ENCODE measurements at places on chromosomes 5 and 9. TPM values are rescaled to one million over a fixed set of nuclear protein-coding genes. Genes with fewer than 3 reads are reported as not detected.

The ZNF366 gene
- total RNA-seq = 1.1 TPM

The GNA14 gene
- 0.13 TPM for total RNA-seq

The AK8 gene
- 2.1 TPM for total RNA-seq

DNA sequence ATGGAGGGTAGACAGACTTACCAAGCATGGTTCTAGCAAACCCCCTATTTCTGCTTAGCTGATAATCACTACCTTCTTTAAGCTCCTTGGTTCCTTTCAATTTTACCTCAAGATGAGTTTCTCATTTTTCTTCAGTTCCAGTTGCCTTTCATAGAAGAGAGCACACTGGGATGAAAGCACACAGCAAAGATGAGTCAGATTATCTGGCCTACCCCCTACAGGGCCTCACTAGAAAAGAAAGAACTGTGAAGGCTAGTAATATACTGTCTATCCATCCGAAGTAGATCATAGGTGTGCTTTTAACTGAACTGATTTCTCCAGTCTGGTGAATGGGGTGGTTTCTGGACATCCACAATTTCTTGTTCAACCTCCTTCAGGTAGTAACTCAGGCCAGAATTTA is 122.5 kb downstream of the TRPM3 start:
- DNase-seq = no peak

DNA sequence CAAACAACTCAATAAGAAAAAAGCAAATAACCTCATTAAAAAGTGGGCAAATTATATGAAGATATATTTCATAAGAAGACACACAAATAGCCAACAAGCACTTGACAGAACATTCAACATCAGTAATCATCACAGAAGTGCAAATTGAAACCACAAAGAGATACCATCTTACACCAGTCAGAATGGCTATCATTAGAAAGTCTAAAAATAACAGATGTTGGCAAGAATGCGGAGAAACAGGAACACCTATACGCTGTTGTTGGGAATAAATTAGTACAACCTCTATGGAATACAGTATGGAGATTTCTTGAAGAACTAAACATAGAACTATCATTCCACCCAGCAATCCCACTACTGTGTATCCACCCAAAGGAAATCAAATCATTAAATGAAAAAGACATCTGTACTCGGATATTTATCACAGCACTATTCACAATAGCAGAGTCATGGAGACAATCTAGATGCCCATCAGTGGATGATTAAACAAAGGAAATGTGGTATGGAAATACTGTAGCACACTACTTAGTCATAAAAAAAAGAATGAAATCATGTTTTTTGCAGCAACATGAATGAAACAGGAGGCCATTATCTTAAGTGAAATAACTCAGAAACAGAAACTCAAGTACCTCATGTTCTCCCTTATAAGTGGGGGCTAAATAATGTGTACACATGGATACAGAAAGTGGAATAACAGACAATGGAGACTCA is 106.8 kb upstream of the FST start:
- no peak for DNase-seq

GRCh38 chr5:34749431-34749873 is 89.5 kb upstream of the TTC23L start:
- no peak for DNase-seq

GRCh38 chr5:14432931-14433589 is 148.5 kb upstream of the OTULINL start:
- no peak for DNase-seq

GRCh38 chr5:138696501-138696900 is 56.7 kb upstream of the CTNNA1 start:
- no peak for DNase-seq

DNA sequence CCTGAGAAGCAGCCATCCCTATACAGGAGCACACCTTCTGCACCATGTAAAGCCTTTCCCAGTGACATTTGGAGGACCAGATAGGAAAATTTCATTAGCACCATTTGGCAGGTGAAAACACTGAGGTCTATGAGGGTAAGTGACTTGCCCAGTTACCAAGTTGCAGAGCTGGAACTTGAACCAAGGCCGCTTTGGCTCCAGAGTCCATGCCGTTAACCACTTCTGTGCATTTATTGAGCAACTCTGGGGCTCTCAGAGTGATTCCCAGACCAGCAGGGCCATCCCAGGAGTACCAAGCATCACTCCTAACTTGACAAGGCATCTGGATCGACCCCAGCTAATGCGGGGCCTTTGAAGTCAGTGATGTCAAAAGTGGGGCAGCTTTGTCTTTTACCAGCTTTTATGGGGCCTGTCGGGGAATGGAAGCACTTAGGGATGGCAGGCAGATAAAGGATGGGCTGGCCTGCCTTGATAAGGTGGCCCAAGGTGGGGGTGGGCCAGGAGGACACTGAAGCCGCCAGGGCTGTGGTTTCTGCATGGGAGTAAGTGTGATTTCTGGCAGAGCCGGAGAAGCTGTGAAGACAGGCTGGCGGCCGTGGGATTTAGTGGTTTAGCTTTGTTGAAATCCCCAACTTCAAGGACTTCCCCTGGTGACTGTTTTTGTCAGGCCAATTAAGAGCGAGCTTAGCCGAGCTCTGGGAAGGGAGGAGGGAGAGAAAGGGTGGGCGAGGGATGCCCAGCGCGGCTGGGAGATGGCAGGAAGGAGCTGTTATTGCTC is 127.3 kb downstream of the MACROH2A1 start:
- DNase-seq = no peak
